Activated CD4-positive, alpha-beta T cell treated with anti-CD3 and anti-CD28 coated beads for 24 hours (primary cell): ENCODE measurements at places on chromosomes 7 and 10.

DNA sequence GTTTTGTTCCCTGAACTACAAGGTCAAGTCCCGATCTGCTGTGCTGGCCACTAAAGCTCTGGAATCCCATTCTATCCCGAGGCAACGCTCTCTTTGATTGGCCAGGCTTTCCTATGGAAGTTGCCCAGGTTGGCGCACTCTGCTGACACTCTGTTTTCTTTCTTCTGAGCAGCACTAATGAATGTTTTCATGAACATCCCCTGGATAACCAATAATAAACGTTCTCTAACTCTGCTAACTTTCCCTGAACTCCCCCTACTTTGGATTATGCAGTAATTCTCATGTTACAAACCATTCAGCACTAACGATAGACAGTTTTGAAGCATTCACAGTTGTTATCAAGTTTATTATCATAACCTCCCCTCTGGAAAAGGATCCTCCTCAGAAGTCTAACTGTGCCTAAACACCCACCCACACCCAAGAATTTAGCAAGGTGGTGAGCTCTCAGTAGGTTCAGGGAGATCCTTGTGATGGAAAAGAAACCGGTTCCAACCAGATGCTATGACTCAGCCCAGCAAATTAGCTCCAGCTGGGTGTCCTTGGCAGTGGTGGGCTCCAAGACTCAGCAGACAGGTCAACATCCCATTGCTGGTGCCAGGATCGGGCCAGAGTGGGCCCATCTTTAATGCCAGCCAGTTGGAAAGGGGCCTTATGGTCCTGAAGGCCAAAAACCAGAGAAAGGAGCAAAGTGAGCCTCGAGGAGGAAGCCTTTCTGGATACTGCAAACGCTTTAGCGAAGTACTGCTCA lies 68.4 kb downstream of the CREB3L2 start:
- DNase-seq = no peak

- DNase-seq = no peak
Observed at GRCh38 chr7:20403331-20403730, 72.6 kb downstream of the ITGB8 start.

- DNase-seq = peak; percentile 54
Observed at GRCh38 chr10:69222157-69223027, 2.3 kb downstream of the HKDC1 start.

GRCh38 chr7:55050281-55050680 lies 31.5 kb downstream of the EGFR start:
- no peak for DNase-seq

GRCh38 chr7:157585113-157585861 lies 248.5 kb downstream of the DNAJB6 start:
- DNase-seq = no peak

DNA sequence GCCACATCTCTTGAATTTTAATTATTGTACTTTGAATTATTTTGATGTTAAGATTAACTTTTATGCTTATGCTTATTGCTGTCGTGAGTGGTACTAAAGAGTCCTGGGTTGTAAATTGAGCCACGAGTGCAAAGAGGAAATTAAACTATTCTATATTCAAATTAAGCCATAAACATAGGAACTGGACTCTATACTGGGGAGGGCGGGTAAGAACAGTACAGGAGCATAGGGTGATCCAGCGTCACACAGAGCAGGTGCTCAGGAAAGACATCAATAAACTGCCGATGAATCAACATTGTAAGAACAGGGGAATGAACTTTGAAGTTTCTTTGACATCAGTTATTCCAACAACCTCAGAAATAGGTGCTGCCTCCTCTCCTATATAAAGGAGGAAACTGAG lies 219.6 kb downstream of the CACNB2 start:
- DNase-seq = no peak

DNA sequence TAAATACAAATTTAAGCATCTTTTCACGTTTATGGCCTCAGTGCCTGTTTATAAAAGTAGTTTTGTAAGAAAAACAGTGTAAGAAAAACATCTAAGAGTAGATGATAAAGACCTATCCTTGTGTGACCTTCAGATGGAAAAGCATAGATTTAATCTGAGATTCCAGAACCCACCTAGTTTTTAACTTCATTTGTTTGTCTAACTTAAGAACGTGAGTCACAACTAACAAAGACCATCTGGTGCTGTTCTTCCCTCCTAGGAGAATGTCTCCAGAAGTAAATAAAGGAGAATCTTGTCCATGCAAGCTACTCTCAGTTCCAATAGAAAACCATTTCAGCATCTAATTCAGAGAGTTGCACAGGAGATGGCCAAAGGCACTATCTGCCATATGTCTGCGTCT lies 265.4 kb upstream of the C7orf33 start:
- DNase-seq = no peak

GRCh38 chr7:18440934-18441333 lies 54.6 kb upstream of the HDAC9 start:
- DNase-seq = no peak

DNA sequence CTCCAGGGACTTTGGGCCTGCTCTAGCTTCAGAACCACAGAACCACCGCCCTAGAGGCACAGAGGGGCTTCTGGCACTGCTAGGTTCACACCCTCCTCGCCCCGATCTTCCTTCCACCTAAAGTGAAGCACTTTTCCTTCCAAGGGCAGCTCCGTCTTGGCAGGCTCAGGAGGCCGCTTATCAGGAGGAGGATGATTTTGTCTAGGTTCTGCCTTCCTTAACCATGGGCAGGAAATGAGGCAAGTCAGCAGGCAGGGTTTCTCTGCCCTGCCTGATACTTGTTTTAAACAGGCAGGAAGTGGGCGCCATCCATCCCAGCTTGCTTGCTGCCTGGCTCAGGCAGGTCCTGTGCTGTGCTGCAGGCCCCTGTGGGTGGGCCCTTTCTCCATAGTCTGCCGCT lies 8.3 kb upstream of the ATP6V0E2 start:
- no peak for DNase-seq

- no peak for DNase-seq
Observed at GRCh38 chr10:43759216-43759615, 110.5 kb upstream of the ZNF32 start.

- DNase-seq = no peak
Observed at GRCh38 chr10:95567903-95568630, 6.9 kb upstream of the SORBS1 start.

GRCh38 chr7:2106924-2107323 lies 125.8 kb downstream of the MAD1L1 start:
- DNase-seq = no peak

- no peak for DNase-seq
Observed at GRCh38 chr7:48094861-48095293, 5.8 kb downstream of the UPP1 start.

GRCh38 chr10:97390091-97390490 lies 11.0 kb downstream of the RRP12 start:
- DNase-seq = no peak

GRCh38 chr10:45147000-45147399 lies 146.3 kb downstream of the ZNF22 start:
- no peak for DNase-seq

- DNase-seq = no peak
Observed at GRCh38 chr7:83643739-83644138, 5.2 kb downstream of the SEMA3E start.

DNA sequence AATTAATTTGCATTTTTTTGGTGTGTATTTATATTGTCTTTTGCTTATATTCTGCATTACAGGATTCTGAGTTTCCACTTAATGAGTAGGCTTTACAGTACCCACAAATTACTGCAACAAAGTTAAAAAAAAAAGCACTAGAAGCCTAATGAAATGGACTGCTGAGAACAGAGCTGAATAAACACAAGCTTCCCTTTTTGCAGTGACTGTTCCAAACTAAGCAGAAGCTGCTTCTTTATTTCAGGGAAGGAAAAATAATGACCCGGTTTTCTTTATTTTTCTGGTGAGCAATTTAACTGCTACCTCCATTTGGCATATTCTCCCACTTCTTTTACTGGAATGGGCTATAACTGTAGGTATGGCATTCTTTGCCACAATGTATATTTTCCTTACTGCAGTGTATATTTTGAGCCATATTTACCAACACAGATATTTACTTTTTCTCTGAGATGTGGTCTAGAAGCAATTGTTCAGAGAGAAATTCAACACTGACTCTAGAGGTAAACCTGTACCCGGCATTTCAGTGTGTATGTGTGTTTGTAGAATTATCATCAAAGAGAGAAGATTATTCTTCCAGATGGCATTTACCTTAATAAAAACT lies 56.9 kb downstream of the HDAC9 start:
- DNase-seq = no peak

DNA sequence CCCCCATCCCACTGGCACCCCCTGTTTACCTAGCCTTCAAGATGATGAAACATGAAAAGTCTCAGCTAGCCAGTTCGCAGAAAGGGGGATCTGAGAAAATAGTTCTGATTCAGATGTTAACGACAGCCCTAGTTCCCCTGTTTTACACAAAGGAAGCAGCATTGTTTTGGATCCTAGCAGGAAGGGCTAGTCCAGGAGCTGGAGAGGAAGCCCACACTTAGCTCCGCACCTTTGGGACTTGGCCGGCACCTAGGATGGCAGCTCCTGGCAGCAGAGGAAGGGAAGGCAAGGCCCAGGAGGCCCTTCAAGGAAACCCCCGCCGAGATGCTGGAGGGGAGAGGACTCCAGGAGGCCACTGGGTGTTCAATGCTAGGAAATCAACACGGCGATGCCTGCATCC lies 29.0 kb upstream of the MGMT start:
- no peak for DNase-seq

DNA sequence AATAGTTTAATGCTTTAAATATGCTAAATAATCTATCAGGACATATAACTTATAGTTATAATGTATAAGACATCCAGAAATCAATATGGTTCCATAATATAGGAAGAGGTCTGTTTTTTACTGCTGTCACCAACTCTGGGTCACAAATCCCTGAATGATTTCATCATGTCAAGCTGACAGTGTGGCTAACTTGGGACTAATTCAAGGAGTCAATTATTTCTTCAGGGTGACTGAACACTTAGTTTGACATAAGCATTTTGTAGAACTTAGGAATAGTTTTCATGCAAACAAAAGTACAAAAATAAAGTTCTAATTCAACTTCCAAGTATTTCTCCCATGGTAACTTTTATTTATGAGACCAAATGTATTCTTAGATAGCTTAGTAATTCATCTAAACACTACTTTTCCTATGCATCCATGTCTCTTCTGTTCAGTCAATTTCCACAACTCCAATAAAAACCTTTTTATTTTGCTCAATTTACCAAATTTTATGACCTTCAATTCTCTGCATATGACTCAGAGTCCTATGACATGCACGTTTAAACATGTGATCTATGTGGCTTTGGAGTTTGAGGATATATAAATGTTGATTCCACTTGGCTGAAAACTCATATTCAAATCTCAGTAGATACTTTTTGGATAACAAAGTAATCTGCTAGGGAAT lies 40.3 kb upstream of the GNAT3 start:
- no peak for DNase-seq

GRCh38 chr7:91299952-91300775 lies 35.9 kb downstream of the FZD1 start:
- no peak for DNase-seq

DNA sequence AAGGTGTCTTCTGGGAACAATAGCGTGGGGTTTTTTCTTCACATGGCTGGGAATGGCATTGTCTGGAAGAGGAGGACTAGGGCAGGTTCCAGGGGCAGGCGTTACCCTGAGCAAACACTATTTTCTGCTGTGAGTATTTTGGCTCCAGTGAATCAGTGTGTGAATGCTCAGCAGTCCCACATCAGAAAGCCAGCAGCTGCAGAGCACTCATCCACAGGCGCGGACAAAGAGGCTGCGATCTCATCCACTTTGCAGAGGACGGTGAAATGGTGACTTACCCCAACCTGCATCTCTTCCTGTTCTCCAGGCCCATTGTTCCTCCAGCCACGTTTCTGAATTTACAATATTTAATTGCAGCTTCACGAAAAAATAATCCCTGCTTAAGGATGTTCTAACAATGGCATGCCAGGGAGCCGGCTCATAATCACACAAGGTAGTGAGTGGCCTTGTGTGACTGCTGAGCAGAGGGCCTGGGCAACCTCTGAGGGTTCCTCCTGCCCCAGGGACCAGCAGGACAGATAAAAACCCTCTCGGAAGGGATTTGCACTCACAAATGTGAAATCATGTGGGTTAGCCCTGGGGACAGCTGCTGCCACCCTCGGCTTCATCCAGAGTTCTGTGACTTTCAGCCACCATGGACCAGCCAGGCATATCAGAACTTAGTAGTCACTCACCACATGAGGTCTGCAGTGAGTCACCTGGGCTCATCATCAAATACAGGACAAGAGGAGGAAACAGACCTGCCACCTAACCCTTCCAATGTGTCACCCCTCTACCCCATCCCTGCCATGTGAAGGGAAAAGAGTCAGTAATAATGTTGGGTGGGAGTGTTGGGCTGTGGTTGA lies 65.0 kb upstream of the EN2 start:
- DNase-seq = no peak

DNA sequence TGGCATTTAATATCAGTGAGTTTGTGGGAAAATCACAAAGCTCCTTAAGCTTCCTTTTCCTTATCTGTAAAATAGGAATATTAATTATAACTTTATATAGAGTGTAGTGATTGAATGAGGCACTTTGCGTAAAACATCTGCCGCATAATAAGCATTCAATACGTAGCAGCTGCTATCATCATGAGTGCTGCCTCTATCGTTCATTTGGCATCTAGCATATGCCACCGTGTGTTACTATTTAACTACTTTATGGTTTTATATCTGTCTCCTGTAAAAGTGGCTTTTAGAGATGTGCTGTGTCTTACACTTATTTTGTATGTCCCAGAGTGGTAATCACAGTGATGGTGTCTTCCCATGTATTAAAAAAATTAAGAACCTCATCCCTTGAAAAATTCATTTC lies 729.6 kb downstream of the SORCS3 start:
- DNase-seq = no peak

GRCh38 chr10:62710182-62710581 lies 94.3 kb upstream of the ADO start:
- DNase-seq = no peak

GRCh38 chr10:25071227-25071626 lies 54.8 kb downstream of the THNSL1 start:
- DNase-seq = no peak

DNA sequence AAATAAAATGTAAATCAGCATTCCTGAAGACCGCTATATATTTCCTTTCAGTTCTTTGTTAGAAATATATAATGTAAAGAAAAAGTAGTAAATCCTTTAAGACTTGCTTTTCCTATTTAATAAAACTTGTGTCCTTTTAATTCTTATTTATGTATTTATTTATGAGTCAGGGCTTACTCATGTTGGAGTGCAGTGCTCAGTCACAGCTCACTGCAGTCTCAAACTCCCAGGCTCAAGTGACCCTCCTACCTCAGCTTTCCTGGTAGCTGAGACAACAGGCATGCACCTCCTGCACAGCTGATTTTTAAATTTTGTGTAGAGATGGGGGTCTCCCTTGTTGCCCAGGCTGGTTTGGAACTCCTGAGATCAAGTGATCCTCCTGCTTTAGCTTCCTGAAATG lies 724.5 kb downstream of the ANKRD7 start:
- no peak for DNase-seq
